Ovary (tissue), 10 donors: ENCODE measurements at places on chromosomes 2 and 18. TPM values are rescaled to one million over a fixed set of nuclear protein-coding genes. Genes with fewer than 3 reads are reported as not detected.

- no peak overlapping the region for H3K27ac ChIP-seq
- H3K36me3 ChIP-seq: no peaks in the 10 kb centered on the region
- H3K27me3 ChIP-seq: no peaks in the 10 kb centered on the region
- H3K4me1 ChIP-seq: no peaks in the 10 kb centered on the region
Measured at GRCh38 chr2:58571181-58571852, 330.2 kb upstream of the FANCL start.

DNA sequence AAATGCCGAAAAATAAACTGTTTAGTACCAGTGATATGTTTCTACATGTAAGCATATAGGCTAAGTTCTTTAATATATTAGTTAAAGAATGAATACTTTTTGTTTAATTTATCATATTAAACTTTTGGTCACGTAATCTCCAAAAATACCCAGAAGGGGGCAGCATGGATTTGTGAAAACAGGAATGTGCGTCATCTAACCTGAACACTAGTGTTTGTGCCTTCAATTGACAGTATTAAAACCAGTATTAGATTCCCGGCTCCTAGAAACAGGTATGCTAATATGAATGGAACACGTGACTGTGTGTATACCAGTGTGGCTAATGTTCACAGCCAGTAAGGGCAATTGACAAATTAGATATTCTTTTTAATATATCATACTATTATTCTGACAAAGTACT lies 51.8 kb downstream of the WDR7 start:
- H3K27me3 ChIP-seq: no peaks in the 10 kb centered on the region
- H3K27ac ChIP-seq: no peak overlapping the region
- no peak for DNase-seq
- H3K4me3 ChIP-seq: no peak overlapping the region
- H3K36me3 ChIP-seq: no peaks in the 10 kb centered on the region

- H3K27me3 ChIP-seq: no peaks in the 10 kb centered on the region
- peak; percentile 65 for DNase-seq
- no peak overlapping the region for H3K27ac ChIP-seq
- no peaks in the 10 kb centered on the region for H3K36me3 ChIP-seq
- H3K4me3 ChIP-seq: no peak overlapping the region
Measured at GRCh38 chr18:62586151-62586774, 63.4 kb downstream of the ZCCHC2 start.

The PLEK gene
- polyA plus RNA-seq: 22.1 TPM

The C2orf15 gene
- polyA plus RNA-seq: 0.78 TPM

The RESP18 gene
- polyA plus RNA-seq: not detected

The C2orf80 gene
- not detected for polyA plus RNA-seq

DNA sequence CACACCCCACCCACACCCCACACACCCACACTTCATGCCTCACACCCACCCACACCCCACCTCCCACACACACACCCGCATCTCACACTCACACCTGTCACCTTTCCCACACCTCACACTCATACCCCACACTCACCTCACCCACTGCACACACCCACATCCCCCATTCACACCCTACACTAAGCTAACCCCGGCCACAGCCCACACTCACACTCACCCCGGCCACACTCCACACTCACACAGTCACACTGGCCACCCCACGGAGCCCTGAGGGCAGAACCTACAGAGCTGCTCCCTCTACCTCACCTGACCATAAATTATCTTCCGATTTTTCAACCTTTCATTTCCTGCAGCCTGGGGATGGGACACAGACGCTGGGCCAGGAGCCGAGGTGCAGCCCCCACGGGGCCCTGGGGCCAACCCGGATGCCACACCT lies 241.3 kb downstream of the HDAC4 start:
- H3K36me3 ChIP-seq: no peaks in the 10 kb centered on the region
- DNase-seq: no peak
- H3K27me3 ChIP-seq: no peaks in the 10 kb centered on the region
- no peak overlapping the region for H3K27ac ChIP-seq
- no peaks in the 10 kb centered on the region for H3K4me1 ChIP-seq

The TWSG1 gene
- 44.3 TPM for polyA plus RNA-seq

The PAX3 gene
- polyA plus RNA-seq: not detected

DNA sequence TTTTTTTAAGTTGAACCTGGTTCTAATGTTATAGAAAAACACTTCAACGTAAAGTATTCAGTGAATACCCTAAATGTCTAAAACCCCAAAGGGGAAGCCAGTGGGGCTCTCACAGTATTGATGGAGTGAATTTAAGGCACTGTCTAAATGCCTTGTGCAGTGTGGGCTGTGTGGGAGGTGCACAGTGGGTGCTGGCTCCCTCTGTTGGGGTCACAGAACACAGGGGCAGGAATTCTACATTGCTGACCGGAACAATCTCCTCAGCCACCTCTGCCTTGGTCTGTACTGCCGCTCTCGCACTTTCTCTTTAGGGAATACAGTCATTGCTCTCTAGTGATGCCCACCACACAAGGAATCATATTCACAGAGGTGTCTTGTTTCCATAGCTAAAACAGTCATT lies 45.4 kb downstream of the SPRED2 start:
- peaks cover 16% of the 10 kb centered on the region for H3K4me1 ChIP-seq
- H3K36me3 ChIP-seq: no peaks in the 10 kb centered on the region
- H3K27ac ChIP-seq: no peak overlapping the region
- no peaks in the 10 kb centered on the region for H3K27me3 ChIP-seq

- no peak overlapping the region for H3K4me3 ChIP-seq
- peaks cover 3% of the 10 kb centered on the region for H3K4me1 ChIP-seq
- DNase-seq: no peak
- no peak overlapping the region for H3K27ac ChIP-seq
Measured at GRCh38 chr2:12534646-12535263, 182.0 kb upstream of the TRIB2 start.

DNA sequence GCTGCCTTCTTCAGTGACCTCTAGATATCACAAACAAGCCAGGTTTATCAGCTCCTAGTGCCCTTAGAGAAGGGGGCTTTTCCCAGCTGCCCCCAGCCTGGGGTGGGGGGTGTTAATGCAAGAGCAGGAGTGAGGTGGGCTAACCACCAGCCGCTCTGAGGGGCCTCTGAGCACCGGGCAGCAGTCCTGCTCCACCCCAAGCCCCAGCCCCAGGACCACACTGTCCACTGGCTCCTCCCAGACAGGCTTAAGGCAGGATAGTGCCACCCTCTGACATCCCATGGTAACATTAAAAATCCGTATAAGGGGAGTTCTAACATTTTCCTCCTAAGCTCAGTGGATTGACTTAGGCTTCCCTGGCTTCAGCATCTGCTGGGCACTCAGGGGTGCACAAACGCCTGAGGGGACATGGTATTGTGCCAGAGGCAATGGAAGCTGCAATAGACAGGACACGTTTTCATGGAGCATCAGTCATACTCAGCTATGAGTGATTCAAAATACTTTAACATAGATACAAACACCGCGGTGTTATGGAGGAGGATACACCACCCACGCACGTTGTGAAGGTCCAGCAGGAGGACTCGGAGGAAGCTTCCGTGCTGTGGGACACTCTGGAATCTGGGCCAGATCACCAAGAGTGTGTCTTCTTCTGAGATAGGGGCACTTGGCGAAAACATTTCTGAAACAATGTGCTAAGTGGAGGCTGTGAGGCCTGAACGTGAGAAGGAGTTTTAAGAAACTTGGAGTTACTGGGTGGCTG lies 112.7 kb upstream of the EPC2 start:
- no peak overlapping the region for H3K4me3 ChIP-seq
- H3K27me3 ChIP-seq: no peaks in the 10 kb centered on the region
- H3K36me3 ChIP-seq: no peaks in the 10 kb centered on the region
- H3K4me1 ChIP-seq: no peaks in the 10 kb centered on the region
- H3K27ac ChIP-seq: no peak overlapping the region

- peaks cover 14% of the 10 kb centered on the region for H3K4me1 ChIP-seq
- no peak overlapping the region for H3K4me3 ChIP-seq
- H3K36me3 ChIP-seq: no peaks in the 10 kb centered on the region
- no peak for DNase-seq
- no peak overlapping the region for H3K27ac ChIP-seq
Measured at GRCh38 chr2:25335971-25336370, 5.8 kb downstream of the DNMT3A start.

GRCh38 chr2:34123996-34124785 lies 525.1 kb upstream of the FAM98A start:
- H3K36me3 ChIP-seq: no peaks in the 10 kb centered on the region
- H3K4me1 ChIP-seq: no peaks in the 10 kb centered on the region
- no peak for DNase-seq
- H3K27me3 ChIP-seq: no peaks in the 10 kb centered on the region
- H3K4me3 ChIP-seq: no peak overlapping the region
- no peak overlapping the region for H3K27ac ChIP-seq

DNA sequence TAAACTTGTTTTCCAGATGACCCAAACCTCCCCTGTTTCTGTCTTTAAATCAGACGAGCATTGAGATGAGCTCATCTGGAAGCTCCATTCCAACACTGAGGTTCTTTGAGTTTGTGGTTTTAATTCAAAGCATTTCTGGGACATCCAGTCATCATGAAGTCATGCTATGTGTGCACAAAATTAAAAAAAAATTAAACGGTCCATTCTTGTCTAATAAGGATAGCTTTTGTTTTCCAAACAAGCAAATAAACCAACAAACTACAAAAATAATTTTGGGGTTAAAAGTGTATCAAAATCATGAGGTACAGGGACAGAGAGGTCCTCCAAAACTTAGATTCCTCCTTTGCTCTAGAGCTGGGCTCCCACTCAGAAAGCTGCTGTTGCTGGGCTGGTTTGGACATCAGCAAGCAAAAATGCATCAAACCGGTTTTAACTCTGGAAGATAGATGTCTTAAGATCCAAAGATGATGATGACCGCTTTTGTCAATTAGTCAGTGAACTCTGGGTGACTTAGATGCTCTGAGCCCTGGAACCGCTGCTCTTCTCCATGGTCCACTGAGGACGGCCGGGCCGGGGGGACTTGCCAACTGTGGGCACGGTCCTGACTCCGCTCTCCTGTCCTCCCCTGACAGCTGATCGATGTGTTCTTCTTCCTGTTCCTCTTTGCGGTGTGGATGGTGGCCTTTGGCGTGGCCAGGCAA lies 65.4 kb downstream of the TRPM8 start:
- no peaks in the 10 kb centered on the region for H3K27me3 ChIP-seq
- H3K27ac ChIP-seq: no peak overlapping the region
- H3K4me1 ChIP-seq: no peaks in the 10 kb centered on the region
- H3K4me3 ChIP-seq: no peak overlapping the region

The IL37 gene
- not detected for polyA plus RNA-seq

The CHRND gene
- not detected for polyA plus RNA-seq

GRCh38 chr2:135451966-135452365 lies 79.1 kb downstream of the ZRANB3 start:
- no peak for DNase-seq
- H3K4me1 ChIP-seq: no peaks in the 10 kb centered on the region
- no peaks in the 10 kb centered on the region for H3K36me3 ChIP-seq
- no peak overlapping the region for H3K4me3 ChIP-seq
- no peak overlapping the region for H3K27ac ChIP-seq

The GGCX gene
- polyA plus RNA-seq: 33.3 TPM

DNA sequence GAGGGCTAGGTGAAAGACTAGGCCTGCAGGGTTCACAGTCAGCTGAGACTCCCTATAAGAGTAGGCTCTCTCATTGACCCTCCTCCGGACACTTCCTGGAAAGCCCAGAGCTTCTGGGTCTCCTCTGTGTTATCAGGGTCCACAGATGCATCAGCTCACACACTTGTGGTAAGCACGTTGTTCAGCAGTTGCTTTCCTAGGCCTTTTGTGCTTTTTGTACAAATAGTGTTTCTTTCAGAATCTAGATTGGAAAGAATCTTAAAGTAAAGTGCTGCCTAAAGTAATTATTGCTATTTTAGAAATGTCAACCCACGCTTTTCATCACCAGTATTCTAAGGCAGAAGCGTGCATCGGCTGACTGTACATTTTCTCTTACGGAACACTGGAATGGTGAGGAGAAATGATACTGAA lies 15.5 kb downstream of the SLC9A2 start:
- DNase-seq: no peak
- no peaks in the 10 kb centered on the region for H3K36me3 ChIP-seq

The FAM237A gene
- not detected for polyA plus RNA-seq

The MEMO1 gene
- 19.7 TPM for polyA plus RNA-seq

GRCh38 chr18:73768043-73768442 lies 379.6 kb downstream of the FBXO15 start:
- H3K36me3 ChIP-seq: no peaks in the 10 kb centered on the region
- H3K27ac ChIP-seq: no peak overlapping the region
- H3K4me3 ChIP-seq: no peak overlapping the region
- no peak for DNase-seq
- no peaks in the 10 kb centered on the region for H3K27me3 ChIP-seq
- no peaks in the 10 kb centered on the region for H3K4me1 ChIP-seq

DNA sequence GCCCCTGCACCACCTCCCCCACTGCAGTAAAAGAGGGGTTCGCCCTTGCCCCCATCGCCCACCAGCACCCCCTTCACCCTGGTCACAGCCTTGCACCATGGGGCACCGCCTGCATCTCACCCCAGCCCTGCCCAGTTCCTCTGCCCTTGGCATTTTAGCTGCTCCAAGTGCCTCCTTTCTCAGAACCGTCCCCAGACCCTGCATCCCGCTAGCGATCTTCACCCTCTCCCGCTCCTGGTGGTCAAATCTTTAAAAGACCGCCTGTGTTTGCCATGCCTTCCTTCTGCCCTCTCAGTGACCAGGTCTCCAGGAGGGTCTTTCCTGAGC lies 114.7 kb upstream of the OTOS start:
- H3K27ac ChIP-seq: no peak overlapping the region
- no peaks in the 10 kb centered on the region for H3K27me3 ChIP-seq
- H3K36me3 ChIP-seq: no peaks in the 10 kb centered on the region
- H3K4me3 ChIP-seq: no peak overlapping the region

DNA sequence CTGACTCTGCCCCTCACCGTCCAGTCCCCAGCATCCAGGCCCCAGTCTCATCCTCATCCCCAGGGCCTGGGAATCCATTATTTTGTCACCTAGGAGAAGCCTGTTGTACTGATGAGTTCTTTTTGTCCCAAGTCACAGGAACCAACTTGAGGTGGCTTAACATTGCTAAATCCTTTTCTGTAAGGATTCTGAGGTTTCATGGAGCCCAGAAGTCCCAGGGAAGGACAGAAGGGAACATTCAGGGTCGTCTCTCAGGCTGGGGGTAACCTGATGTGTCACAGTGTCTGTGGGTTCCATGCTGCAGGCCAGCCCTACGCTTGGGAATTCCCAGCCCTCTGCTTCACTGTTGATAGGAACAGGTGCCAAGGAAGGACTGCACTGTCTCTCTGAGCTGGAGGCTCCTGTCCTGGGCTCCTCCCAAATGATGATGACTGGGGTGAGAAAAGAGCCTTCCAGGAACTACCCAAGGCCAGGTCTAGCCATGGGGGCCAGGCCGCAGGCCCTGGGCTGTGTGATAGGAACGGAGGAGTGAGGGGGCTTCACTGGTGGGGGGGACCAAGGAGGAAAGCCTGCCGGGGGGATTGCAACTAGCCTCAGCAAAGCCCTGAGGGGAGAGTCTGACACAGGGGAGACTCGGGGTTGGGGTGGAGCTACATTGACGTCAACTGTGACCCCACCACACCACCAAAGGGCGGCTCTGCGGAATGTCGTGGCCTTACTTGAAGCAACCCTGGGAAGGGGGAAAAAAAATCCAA lies 145.7 kb downstream of the SMAD7 start:
- H3K27ac ChIP-seq: no peak overlapping the region
- DNase-seq: peak; percentile 19
- no peak overlapping the region for H3K4me3 ChIP-seq
- H3K36me3 ChIP-seq: no peaks in the 10 kb centered on the region

The RIT2 gene
- not detected for polyA plus RNA-seq
